ENCODE measurements at places on chromosomes 1 and 21.

- no peak for DNase-seq
Measured at GRCh38 chr1:54815086-54815876, 14.2 kb upstream of the TTC22 start.

GRCh38 chr1:197776351-197777105 lies 1.2 kb upstream of the DENND1B start:
- DNase-seq = peak; percentile 40

GRCh38 chr1:55751776-55752175 lies 536.6 kb upstream of the USP24 start:
- no peak for DNase-seq

GRCh38 chr1:42962641-42963377 lies 4.1 kb upstream of the SLC2A1 start:
- no peak for DNase-seq

DNA sequence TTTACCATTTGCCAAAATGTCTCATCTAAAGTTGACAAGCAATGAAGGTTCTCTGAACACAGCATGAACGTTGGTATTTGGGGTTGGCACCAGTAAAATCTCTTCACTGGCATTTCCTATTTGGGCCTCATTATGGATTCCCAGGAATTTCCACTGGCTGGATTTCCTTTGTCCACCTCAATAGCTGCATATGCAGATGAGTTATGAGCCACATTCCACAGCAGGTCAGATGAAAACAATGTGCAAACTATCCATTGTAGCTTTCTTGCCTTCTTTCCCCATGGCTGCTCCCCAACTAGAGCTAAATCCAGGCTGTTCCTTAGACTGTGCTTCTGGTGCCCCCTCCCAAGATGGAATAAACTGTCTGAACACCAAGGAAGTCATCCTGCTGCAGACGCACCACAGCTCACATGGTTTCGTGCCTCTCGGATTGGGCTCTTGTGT lies 168.1 kb upstream of the FGGY start:
- peak; percentile 77 for DNase-seq

- no peak for DNase-seq
Measured at GRCh38 chr21:38903690-38904139, 98.0 kb downstream of the ETS2 start.

DNA sequence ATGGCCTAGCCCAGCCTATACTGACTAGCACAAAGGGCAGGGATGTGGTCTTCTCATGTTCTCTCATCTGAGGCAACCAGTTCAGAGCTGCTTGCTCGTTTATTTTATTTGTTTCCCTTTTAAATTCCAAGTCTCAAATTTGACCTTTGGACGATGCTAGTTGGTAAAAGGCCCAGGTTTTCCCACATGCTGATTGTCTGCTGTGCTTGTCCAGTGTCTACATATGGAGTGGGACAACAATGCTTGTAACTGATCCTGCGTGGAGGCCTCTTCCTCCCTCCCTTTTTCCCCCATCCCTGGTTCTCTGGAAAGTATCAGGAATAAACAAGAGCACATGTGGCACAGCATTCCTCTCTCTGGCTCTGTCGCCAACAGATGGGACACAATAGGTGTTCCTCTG lies 34.0 kb upstream of the BEND5 start:
- no peak for DNase-seq

GRCh38 chr1:186872291-186872690 lies 43.5 kb downstream of the PLA2G4A start:
- DNase-seq = no peak

GRCh38 chr1:197519741-197520334 lies 251.8 kb downstream of the CRB1 start:
- DNase-seq = peak; percentile 34

GRCh38 chr1:102191723-102192122 lies 195.0 kb upstream of the OLFM3 start:
- peak; percentile 43 for DNase-seq

GRCh38 chr1:224733027-224733911 lies 117.2 kb downstream of the CNIH3 start:
- no peak for DNase-seq

- DNase-seq = no peak
Measured at GRCh38 chr1:101907264-101907663, 89.5 kb downstream of the OLFM3 start.

GRCh38 chr21:35138665-35139381 lies 89.7 kb upstream of the RUNX1 start:
- DNase-seq = no peak

GRCh38 chr1:220278991-220279390 lies 6.7 kb upstream of the RAB3GAP2 start:
- no peak for DNase-seq

DNA sequence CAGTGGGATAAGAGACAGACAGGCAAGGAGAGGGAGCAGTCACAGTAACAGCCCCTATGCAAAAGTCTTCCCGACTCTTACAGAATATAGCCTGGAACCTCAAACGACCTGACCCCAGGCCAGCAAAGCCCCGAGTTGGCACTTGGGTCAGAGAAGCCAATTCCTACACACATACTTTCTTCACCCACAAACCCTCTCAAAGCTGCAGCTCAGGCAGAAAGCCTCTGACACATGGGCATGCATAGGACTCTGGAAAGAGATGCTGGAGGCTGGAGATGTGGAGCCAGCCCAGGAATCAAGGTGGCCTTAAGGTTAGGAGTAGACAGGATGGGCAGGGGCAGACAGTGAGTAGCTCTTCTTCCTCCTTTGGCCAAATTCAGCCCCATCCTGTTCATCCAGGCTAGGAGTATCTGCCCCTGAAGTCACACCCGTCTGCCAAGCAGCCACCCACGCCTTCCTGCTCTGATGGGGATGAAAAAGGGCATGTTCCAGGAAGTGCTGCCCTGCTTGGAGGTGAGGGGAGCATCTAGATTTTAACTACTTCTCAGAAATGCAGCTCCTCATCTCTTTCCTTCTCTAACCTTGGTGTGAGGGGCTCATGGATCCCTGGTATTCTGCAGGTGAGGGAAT lies 7.8 kb downstream of the SLC41A1 start:
- no peak for DNase-seq

GRCh38 chr1:178024504-178024903 lies 54.6 kb upstream of the SEC16B start:
- DNase-seq = no peak

GRCh38 chr1:6359216-6360116 lies 34.1 kb downstream of the ACOT7 start:
- DNase-seq = peak; percentile 88

GRCh38 chr1:110542725-110543124 lies 23.8 kb upstream of the KCNA10 start:
- DNase-seq = peak; percentile 21

DNA sequence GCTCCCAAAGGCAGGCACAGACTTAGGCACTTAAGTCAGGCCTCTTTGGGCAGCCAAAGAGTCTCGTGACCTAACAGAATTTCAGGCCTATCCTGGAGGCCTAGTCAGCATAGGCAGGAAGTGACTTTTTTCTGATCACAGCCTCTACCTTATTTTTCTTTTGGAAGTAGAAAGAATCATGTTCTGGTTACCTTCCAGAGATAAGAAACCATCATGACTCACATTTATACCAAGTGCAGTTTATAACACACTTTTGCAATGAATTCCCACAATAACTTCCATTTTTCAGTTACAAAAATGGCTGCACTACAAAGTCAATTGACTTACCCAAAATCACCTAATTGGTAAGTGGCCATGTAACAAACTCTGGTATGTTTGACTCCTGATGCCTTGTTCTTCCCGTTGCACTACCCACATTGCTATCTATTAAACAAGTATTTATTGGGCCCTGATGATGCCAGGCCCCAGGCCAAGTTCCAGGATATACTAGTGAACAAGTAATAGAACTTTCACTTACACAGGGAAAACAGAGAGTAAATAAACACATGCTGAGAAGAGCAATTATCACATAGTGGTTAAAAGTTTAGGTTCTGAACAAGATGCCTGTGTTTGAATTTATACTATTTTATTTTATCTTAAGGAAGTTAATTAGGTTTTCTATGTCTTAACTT lies 74.3 kb downstream of the SH3GLB1 start:
- DNase-seq = peak; percentile 39

- no peak for DNase-seq
Measured at GRCh38 chr21:33847588-33848248, 67.9 kb downstream of the ATP5PO start.

GRCh38 chr1:12436817-12437599 lies 181.0 kb downstream of the DHRS3 start:
- peak; percentile 45 for DNase-seq

DNA sequence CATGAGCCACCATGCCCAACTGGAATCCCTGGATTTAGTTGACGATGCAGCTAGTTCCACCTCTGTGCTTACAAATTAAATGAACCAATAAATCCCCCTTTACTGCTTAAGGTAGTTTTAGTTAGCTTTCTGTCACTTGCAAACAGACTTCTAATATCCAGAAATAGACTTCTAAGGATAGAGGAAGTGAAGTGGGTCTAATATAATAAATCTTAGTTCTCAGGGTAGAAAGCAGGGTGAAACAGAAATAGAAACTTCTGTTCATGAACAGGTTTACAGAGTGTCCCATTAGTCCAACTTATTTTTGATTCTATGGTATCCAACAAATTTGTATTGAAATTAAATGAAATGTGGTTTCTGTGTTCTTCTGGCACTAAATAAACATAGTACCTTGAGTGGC lies 20.1 kb downstream of the BCAS2 start:
- no peak for DNase-seq

DNA sequence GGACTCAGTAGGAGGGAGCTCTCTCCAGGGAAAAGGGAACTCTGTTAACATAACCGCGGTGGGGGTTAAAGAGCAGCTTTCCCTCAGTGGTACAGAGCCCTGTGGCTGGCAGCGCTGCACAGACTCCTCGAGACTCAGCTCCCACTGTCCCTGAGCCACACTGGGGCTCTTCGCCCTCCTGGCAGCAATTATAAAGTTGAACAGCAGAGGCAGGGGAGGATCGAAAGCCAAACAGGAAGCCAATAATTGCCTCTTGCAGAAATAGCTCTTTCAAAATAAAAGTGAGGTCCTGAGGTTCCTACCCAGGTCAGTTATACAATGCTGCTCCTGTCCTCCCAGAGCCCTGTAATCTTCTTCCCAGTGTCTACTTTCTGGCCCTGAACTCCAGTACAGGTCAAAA lies 77.0 kb downstream of the FAM78B start:
- DNase-seq = no peak

DNA sequence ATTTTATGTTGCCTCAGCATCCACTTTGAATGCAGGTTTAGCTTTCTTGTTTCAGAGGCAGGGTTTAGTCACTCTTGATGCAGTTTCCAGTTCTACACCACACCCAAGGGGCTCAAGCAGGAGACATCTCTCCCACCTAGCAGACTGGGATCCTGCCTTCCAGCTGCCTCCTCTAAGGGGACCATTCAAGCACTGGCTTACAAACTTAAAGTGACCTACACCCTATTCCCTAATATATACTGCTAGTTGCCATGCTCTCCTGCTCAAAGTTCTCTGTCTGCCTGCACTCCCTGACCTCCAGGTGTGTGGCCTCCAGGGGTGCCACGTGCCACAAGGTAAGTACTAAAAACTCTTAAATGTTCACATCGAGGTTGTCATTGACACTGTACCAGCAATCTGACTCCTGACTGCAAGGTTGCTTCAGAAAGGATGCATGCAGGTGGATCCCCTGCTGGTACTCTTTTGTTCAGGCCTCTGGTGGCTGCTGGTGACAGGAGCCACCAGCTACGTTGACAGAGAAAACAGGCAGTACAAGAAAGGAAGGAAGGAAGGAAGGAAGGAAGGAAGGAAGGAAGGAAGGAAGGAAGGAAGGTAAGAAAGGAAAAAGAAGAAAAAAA lies 185.9 kb downstream of the COQ8A start:
- no peak for DNase-seq

DNA sequence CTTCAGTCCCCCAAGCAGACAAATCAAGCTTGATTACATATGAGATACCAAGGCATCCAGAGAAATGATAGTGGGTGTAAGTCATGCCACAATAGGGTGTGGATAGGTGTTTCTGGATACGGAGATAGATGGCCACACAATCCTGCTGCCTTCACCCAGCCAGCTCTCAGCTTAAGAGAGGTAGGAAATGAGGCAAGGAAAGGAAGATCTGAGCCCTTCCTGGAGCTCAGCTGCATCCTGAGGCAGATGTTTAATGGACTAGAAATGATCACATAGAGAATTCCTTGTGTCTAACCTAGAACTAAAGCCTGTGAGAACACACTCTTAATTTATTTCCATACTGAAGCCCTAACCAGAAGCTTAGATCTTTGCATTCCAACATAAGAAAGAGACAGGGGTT lies 210.3 kb downstream of the ST6GALNAC3 start:
- peak; percentile 8 for DNase-seq

- no peak for DNase-seq
Measured at GRCh38 chr1:32877211-32878110, 6.7 kb upstream of the FNDC5 start.

DNA sequence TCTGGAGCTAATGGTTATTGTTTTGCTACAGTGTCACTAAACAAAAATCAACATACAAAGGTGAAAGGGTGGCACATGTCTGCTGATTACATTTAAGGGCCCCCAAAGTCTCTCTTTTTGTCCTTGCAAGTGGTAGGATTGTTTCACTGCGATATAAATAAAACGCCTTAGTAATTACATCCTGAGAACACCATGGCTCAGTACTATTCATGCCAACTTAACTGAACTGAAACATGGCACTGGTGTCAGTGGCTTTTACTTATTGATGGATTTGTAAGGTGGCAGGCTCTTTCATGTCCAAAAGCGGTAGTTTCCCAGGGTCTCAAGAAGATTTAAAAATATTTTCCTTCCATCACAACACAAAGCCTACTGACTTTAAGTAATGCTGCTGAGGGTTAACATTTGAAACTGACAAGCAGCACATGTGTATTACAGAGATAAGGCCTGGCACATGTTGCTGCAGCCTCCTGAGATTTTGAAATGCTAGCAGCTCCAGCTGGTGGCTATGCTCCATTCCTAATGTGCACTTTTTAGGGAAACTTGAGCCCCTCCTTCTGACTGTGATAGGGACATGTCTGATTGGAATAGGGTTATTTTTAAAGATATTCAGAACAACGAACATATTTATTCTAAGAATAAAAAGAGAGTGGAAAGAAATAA lies 86.8 kb downstream of the ATP1B1 start:
- DNase-seq = peak; percentile 36

Measured in endothelial cell of umbilical vein (primary cell).